T-helper 22 cell (primary cell): ENCODE measurements at places on chromosomes 12 and 14.

DNA sequence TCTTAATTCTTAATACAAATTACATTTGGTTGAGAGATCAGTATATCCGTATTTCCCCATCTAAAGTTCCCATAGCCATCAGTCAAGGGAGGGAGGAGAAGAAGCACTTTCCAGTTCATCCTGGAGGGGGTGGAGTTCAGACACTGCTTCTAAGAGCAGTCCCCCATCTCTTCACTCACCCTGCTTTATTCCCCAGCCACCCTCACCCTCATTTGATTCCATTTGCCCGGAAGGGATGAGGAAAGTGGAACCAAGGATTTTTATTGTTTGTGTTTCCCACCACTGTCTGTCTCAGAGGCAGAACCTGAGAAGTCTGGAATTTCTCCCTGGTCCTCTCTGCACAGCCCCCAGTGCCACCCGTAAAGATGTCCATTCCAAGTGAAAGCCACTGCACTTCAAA is 134.2 kb upstream of the HIF1A start:
- DNase-seq, result no peak

- DNase-seq, result no peak
Measured at GRCh38 chr12:82470906-82471512, 112.7 kb downstream of the METTL25 start.

DNA sequence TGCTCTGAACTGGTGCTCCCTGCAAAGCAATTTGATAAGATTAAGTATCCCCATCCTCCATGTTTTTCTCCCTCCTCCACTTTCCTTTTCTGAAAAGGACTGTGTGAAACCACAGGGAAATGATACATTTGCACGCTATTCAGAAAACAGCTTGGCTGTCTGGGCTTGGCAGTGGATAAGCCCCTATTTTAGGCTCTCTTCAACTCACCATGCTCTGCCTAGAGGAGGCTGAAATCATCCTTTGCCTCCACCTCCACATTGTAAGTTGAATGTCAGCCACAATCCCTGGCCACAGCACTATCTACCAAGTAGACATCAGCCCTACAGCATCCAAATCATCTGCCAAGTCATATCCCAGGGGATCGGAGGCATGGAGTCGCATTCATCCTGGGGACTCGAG is 642.3 kb downstream of the RPS29 start:
- DNase-seq, result no peak

DNA sequence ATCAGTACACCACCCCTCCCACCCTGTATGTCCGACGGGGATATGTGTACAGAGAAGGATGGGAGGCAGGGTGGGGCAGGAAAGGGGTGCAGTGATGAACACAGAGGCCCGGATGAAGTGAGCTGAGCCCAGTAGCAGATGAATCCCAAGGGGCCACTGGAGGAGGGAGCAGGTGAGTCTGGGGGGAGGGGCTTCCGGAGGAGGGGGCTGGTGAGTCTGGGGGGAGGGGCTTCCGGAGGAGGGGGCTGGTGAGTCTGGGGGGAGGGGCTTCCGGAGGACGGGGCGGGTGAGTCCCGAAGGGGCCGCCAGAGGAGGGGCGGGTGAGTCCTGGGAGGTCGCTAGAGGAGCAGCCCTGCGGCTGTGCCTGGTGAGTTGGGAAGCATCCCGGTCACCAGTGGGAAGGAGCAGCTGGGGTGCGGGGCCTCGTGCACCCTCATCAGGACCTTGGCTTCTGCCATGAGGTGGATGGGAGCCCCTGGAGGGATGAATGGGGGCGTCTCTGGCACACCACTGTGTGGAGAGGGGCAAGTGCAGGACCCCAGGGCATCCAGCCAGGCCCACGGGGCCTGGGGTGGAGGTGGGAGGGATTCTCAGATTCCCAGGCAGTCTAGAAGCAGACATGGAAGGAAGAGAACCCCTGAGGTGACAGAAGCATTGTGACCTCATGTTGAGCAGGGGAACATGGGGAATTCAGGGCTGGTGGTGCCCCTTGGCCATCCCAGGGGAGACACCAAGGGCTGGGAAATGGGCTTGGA is 14.0 kb downstream of the BEGAIN start:
- DNase-seq, result no peak

DNA sequence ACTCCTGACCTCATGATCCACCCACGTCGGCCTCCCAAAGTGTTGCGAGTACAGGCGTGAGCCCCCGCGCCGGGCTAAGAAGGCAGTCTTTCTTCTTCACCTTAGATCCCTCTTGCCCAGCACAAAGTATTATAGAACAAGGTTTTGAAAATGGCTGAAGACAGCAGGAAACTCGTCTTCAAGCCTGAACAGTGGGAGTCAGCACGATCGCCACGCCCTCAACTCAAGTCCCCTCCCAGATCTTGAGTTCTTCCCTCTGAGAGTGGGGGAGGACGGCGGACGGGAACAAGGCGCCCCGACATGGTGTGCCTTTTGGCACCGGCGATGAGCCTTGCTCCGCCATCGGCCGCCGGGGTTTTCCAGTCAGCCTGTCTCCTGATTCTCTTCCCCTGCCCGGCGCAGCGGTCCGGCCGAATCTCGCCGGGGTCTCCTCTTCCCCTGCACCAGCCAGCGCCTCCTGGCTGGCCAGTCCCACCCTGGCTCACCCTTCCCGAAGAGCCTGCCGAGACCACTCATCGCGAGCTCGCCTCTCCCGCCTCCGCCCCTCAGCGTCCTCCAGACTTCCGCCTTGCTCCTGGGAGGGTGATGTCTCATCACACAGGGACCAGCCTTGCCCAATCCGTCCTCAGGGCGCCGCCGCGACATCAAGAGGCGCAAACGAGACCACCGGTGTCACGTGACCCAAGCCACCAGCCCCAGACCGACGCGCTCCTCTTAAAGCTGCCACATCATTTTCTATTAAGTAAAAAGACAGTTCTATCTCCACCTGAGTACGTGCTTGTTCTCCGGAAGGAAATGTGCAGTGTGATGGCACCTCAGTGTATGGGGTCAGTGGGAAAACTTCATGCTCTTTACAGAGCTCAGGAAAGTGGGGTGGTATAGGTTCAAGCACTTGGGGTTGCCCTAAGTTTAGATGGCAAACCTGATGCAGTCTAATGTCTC is at the start of gene CHMP4A:
Gene CHMP4A (minus strand): TSS at position 565 of the 942 bp plus-strand sequence. CDS start 49 bp downstream, at position 516.
- DNase-seq, result peak; percentile 97

GRCh38 chr12:24360461-24360860 is 411.0 kb upstream of the SOX5 start:
- DNase-seq, result no peak

DNA sequence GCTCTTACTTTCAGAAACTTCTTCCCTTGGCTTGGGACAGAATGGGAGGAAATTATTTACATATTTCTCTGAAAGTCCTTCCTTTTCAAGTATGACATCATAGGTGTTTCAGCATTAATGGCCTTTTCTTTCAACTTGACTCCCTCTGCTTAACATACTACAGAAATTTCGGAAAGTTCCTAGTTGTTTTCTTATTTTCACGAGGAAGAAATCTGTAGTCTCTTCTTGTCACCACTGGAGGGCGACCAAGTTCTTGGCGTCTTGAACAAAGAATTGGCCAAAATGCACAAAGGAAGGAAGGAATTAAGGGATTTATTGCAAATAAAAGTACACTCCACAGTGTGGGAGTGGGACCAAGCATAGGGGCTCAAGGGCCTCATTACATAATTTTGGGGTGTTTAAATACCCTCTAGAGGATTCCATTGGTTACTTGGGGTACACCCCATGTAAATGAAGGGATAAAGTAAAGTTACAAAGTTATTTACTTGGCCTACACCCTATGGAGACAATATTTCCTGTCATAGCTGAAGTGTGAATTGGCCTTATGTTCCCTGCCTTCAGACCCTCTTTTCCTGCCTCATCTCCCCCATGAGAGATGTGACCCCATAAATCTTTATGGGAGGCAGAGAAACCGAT is 70.4 kb downstream of the RPL10L start:
- no peak for DNase-seq

DNA sequence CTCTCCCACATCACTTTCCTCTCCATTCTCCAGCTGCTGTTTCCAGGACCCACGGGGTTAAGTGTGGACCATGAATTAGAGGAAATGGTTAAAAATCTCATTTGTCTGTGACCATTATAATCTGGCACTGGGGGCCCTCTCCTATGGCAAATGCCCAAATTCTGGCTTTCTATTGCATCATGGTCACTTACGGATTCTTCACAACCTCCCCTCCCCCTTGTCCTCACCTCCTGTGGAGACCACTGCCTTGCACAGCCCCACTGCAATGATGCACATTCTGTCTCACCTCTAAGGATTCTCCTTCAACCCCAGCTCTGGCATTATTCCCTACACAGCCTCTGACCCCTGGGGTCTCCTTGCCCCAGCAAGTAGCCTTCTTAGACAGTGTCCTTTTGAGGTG is 18.9 kb downstream of the BCAT1 start:
- no peak for DNase-seq

DNA sequence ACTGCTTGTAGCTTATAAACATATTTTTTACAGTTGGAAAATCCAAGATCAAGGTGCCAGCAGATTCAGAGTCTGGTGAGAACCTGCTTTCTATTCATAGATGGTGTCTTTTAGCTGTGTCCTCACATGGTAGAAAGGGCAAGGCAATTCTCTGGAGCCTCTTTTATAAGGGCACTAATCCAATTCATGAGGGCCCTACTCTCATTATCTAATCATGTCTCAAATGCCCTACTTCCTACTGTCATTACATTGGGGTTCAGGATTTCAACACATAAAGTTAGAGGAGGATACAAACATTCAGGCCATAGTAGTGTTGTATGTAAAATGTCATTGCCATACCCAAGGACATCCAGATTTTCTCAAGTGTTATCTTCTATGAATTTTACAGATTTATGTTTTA is 496.4 kb downstream of the TMTC2 start:
- DNase-seq, result no peak

DNA sequence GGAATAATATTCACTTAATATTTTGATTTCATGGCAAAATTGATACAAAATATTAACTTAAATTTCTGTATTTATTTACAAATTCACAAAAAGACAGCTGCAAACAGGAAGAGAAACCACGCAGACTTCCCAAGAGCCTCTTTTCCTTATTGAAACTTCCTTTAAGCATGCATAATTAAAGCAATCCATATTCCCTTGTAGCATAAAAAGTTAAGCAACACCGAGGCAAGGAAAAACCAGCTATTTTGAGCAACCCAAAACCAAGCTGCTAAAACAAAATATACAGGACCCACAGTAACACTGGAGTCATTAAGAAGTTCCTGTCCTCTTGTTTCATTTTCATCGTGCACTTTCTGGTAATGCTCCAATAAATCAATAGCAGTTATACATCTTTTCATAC is 58.0 kb downstream of the EEA1 start:
- DNase-seq, result no peak

GRCh38 chr14:104297721-104298401 is 159.5 kb downstream of the KIF26A start:
- no peak for DNase-seq

DNA sequence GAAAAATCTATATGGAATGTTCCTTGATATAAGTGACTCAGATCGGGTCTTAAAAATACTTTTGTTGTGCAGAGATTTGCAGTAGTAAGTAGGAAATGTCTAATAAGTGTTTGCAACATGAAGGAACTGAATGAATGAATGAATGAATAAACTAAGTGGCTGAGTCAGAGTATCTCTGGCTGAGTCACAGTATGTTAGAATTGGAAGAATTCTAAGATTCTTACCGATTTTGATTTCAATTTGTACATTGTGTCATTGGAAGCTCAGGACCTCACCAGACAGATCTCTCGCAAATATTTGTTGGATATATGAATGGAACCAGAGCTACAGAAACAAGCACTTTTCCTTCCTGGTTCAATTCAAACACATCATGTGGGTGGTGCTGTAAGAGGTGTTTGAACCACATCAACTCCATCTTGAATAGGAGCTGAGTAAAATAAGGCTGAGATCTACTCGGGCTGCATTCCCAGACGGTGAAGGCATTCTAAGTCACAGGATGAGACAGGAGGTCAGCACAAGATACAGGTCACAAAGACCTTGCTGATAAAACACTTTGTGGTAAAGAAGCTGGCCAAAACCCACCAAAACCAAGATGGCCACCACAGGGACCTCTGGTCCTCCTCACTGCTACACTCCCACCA is 123.9 kb upstream of the FOXN3 start:
- DNase-seq, result no peak

DNA sequence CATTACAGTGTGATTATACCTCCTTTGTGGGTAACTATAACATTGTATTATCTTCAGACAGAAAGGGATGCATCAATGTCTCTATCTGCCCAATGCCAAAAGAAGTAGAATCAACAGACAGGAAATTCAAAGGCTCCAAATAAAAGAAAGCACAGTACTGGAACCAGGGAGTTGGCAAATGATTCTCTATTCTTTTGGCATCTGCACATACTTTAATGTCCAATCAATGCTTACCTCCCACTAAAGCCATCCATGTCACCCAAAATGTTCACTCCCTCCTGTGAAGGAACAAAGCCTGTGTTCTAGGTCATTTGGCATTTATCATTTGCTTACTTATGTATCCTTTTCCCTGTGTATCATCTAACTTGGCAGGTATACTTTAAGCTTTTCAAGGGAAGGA is 36.7 kb downstream of the KIF21A start:
- no peak for DNase-seq

GRCh38 chr14:57464008-57464730 is 29.5 kb downstream of the CCDC198 start:
- no peak for DNase-seq

- DNase-seq, result no peak
Measured at GRCh38 chr14:52400846-52401245, 86.7 kb downstream of the PTGER2 start.

- DNase-seq, result no peak
Measured at GRCh38 chr12:57341275-57341990, 89.4 kb downstream of the R3HDM2 start.

DNA sequence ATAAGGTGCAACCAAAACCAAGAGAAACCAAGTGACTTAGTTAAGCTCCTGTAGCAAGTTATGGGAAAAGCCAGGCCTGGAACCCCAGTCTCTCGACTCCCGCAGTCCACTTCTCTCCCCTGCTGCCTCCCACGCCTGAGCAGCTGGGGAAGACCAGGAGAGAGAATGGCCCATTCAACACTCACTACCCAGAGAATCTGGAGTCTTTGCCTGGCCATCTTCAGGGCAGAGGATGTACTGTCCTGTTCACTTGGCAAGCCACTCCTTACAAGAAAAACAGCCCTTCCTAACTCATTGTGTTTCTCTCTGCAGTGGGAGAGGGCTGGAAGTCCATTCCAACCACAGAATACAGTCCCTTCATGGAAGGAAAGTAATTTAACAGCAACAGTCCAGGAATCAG is 1.8 kb downstream of the PITPNM2 start:
- DNase-seq, result no peak

DNA sequence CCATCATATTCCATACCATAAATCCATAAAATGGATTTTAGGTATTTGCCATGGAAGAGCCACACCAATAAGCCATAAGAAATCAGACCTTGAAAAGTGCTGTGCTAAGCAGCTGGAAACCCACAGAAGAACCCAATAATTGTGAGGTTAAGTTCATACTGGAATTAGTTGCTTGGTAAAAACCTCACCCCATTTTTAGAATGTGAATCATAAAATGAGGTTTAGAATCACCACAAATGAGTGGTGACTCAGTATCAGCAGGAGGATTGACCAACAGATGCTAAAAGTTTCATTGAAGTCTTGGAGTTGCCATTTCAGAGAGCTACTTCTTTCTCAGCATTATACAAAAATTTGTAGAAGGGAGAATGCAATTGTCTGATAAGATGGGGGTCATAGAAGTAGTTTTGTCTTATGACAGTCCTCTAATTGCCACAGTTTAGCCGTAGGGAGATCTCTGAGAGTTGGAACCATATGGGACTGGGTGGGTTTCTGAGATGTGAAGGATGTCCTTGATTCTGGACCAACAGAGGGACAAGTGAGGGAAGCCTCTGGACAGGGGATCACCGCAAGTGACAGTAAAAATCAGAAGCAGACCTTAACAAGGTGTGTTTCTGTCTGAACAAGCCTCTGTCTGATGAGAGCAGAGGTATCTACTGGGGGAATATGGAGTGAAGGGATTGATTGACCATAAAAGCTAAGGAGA is 1.4 kb upstream of the STON2 start:
- DNase-seq, result no peak

GRCh38 chr12:11762723-11763326 is 113.4 kb downstream of the ETV6 start:
- DNase-seq, result no peak
